ENCODE measurements at places on chromosomes 5 and 9. TPM values are rescaled to one million over a fixed set of nuclear protein-coding genes. Genes with fewer than 3 reads are reported as not detected.

DNA sequence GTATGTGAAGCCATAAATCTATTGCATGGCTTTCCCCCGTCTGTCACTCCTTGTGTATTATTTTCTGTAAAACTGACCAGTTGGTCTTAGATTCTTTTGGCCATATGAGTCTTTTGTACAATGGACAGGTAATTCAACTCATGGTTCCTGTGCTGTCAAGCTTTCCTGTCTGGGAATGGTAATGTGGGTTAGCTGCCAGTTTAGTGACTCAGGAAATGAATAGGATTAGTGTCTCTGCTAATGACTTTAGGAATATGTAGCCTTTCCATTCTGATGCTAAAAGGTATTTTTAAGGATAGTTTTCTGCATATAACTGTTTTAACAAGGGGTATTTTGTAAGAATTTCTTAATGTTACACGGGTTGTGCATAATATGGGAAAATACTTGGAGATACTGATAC, 182.7 kb downstream of the PBX3 start:
- no peak for DNase-seq

The ZBTB34 gene
- 17.6 TPM for total RNA-seq

DNA sequence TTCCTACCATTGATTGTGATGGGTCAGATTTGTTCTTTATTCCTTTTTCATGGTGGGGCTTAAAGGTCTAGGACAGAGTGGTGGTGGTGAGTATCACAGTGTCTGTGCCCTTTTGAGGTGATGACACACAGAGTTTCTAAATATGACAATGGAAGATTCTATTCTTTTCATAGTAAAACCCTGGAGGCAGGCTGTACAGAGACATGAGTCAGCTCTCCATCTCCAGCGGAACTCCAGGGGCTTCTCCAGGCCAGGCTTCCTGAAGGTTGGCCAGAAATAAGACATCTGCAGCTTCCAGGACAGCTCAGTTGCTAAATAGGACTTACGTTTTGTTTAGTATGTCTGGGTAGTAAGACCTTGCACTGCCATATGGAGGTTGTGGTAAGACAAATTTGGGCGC, 229.5 kb downstream of the CD180 start:
- DNase-seq, result no peak

The PALM2AKAP2 gene
- total RNA-seq, result 12.1 TPM

GRCh38 chr9:71637375-71637774, 130.9 kb downstream of the CEMIP2 start:
- DNase-seq, result no peak

- DNase-seq, result no peak
Observed at GRCh38 chr5:137415231-137415681, 83.9 kb downstream of the SPOCK1 start.

Measured in dorsolateral prefrontal cortex (tissue), 122 donors.